ENCODE measurements at places on chromosomes 4 and X.

DNA sequence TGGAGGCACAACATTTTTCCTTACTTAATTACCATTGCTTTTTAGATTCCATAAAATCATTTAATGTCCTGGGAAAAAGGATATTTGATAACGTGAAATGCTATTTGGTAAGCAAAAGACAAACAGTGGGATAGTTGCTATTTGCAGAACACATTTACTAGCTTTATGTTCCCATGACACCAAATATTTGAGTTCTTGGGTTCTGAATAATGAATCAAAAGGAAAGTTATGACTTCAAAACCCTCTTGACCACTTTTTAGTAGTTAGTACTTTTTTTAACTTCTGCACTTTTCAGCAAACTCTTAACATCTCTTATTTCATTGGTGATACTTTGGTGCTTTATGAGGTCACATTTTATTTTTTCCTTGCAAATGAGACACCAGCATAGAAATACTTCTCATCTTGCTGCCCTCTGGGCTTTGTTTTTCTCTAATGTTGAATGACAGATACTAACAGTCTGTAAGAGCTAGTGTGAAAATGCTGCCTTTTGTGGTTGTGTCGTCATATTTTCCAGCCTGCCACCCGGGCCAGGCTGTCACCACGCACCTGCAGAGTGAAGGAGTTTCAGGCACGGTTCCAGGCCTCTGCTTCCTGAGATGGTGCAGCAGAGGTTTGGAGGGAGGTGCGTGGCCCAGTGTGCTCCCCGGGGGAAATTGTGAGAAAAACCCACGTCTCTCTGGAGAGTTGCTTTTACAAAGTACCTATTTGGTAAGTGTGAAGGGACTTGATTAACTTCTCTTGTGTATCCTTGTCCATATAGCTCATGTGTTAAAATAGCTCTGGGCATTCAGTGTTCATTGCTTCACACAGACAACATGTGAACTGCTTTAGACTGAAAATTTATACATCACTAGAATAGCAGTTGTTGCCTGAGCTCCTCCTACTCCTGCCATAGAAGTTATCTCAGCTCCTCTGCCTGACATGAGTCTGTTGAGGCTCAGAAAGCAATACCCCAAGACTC is 34.7 kb downstream of the MSL3 start:
- DNase-seq = peak; percentile 51

- DNase-seq = no peak
These were observed 194.7 kb downstream of the CPEB2 start for GRCh38 chr4:15197005-15197404.

DNA sequence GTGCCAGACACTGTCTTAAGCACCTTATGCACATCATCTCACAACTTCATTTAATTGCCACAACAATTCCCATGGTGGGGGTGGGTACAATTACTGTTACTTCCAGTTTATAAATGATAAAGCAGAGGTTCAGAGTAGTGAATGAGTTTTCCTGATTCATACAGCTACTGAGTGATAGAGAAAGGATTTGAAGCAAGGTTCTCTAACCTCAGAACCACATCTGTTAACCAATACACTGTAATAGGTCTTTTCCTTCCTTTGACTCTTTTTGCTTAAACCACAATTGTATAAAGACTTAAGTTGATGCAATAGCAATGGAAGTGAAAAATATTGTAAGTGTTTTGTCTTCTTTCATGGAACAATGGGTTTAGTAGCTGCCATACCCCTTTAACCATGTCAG is 43.5 kb upstream of the PAK3 start:
- no peak for DNase-seq

GRCh38 chr4:12697970-12698369 is 786.2 kb downstream of the RAB28 start:
- DNase-seq = no peak

DNA sequence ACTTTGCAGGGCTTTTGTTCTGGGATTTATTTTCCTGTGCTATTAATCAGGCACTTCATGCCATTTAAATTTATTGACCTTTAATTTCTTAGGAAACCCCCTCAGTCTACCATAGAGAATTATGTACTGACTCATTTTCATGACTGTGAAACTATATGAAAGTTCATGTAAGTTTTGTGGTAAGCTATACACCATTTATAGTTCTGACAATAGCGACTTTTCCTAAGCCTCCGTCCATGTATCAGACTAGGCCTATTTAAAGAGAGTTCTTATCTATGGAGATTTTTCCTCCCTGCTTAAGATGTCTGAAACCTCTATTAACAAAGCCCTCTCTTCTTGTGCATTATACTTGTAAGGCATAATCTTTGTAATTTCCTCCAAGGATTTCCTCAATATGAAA is 111.6 kb downstream of the AFF2 start:
- DNase-seq = no peak

- no peak for DNase-seq
These were observed 6.9 kb downstream of the FGF13 start for GRCh38 chrX:138704596-138704995.

- DNase-seq = no peak
These were observed 330.5 kb upstream of the AADAT start for GRCh38 chr4:170420255-170420693.

- DNase-seq = no peak
These were observed 216.8 kb downstream of the AFAP1 start for GRCh38 chr4:7722766-7723387.

DNA sequence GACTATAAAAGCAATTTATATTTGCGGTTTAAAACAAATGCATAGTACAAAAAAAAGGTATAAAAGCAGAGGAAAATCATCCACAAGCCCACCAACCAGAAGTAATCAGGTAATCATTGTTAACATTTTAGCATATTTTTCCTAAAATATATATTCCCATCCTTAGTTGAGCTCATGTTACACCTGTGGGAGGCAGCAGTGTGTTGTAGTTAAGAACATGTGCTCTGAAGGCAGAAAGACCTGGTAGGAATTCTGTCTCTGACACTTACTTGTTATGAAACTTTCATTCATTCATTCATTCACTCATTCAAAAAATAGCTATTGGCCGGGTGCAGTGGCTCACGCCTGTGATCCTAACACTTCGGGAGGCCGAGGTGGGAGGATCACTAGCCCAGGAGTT is 15.4 kb upstream of the CDKL5 start:
- no peak for DNase-seq

DNA sequence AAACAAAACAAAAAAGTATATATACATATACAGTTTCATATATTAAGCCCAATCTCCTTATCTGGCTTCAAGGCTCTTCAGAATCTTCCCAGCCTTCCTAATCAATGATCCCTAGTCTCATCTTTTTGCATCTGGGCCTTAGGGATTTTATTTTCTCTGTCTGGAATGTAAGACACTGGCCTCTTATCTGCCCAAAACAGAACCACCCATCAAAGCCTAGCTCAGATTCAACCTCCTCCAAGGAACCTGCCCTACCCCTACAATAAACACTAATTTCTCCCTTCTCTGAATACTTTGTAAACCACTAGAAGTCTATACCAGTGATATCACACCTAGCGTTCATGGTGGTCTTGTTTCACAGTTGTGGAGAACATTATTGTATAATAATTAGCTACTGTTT is 23.2 kb upstream of the GAB1 start:
- no peak for DNase-seq

GRCh38 chr4:6152869-6153705 is 47.3 kb downstream of the JAKMIP1 start:
- DNase-seq = no peak

DNA sequence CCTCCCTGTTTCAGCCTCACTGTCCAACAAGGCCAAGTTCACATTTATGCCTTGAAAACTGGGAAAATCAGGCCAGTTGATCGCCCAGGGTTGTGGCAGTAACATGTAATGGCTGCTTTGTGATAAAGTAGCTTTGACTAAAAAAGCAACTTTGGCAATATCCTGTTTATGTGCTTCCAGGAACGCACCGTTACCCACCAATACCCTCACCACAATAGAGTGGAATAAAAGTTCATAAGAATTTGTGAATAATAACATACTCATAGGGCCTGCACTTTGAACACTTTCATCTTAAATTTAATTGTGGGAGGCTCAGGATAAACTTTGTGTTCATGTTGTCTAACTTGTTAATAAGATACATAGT is 80.7 kb upstream of the MAML3 start:
- no peak for DNase-seq

DNA sequence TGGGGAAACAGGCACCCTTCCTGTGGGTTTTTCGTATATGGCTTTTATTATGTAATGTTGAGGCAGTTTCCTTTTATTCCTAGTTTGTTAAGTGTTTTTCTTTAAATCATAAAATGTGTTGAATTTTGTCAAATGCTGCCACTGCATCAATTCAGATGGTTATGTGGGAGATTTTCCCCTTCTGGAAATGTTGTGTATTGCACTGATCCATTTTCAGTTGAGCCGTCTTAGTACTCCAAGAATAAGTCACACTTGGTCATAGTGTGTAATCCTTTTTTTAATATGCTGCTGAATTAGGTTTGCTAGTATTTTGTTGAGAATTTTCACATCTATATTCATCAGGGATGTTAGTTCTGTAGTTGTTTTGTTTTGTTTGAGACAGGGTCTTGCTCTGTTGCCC is 9.5 kb upstream of the CTBP1 start:
- no peak for DNase-seq

DNA sequence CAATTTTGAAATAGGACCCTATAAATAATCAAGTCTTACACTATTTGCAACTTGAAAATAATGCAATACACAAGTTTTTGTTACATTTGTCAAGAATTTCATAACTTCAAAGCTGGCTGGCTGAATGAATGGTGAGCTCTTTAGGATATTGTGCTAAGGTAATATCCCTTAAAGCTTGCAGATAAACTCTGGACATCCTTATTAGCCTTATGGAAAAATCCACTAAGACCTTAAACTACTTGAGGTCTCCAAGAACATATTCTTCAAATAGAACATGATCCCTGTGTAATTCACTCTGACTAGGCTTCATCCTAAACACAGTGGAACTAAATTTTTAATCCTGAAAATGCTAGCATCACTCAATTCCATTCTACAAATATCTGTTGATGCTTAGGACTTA is 199.3 kb downstream of the PACRGL start:
- DNase-seq = no peak

DNA sequence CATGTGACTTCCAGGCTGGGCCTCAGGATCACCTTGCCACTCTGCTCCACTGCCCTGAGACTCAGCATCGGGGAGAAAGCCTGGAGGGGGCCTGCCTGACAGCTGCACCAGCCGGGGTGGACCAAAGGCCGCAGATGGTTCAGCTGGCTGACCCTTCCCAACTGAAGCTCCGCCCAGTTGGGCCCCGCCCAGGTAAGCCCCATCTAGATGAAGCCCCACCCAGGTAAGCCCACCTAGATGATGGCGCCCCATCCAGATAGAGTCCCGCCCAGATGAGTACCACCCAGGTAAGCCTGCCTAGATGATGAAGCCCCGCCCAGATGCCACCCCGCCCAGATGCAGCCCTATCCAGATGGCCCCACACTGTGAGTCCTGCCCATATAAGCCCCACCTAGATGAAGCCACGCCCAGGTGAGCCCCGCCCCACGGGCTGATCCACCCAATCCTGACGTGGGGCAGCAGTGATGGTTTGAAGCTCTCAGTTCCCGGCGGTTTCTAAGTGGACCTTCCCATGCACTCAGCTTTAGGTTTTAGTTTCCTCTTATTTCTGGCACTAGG is 10.0 kb downstream of the ZFYVE28 start:
- peak; percentile 38 for DNase-seq

DNA sequence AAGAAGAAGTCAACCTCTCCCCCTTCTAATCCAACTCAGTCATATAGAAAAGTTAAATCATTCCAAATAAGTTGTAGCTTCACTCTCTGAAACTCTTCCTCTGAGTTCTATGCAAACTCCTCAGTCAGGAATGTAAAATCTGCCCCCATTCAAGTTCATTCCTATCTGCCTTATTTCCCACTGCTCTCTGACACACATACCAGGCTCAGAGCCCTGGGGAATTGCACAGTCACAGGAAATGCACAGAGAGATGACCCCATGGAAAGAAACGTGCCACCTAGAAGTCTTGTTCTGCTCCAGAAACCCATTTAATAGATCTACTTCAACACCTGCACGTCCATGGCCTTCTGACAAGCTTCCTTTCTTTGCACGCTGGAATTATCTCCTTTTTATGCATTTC is 236.0 kb upstream of the VCX3A start:
- DNase-seq = no peak

DNA sequence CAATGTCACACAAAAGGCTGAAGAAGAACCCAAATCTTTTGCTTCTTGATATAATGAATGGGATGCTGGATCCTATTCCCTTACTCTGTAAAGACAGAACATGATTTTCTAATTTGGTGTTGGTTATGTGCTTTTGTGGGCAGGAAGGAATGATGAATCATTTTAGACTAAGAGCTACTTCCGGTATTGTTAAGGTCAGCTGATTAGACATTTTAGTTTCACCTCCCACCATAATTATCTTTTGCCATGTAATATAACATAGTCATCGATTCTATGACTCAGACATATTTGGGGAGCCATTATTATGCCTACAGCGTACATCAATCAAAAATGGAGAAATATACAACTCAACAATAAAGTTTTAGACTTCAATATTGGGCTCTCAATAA is 265.3 kb downstream of the ZNF674 start:
- DNase-seq = no peak

DNA sequence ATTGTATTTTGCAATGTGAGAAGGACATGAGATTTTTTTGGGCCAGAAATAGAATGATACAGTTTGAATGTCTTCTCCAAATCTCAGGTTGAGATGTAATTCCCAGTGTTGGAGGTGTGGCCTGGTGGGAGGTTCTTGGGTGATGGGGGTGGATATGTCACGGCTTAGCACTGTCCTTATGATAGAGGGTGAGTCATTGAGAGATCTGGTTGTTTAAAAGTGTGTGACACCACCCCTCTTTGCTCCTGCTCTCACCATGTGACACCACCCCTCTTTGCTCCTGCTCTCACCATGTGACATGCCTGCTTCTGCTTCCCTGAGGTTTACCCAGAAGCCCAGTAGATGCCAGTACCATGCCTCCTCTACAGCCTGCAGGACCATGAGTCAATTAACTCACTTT is 1226.9 kb downstream of the PCDH7 start:
- DNase-seq = no peak

- DNase-seq = no peak
These were observed 112.1 kb upstream of the NAP1L5 start for GRCh38 chr4:88809576-88810219.

DNA sequence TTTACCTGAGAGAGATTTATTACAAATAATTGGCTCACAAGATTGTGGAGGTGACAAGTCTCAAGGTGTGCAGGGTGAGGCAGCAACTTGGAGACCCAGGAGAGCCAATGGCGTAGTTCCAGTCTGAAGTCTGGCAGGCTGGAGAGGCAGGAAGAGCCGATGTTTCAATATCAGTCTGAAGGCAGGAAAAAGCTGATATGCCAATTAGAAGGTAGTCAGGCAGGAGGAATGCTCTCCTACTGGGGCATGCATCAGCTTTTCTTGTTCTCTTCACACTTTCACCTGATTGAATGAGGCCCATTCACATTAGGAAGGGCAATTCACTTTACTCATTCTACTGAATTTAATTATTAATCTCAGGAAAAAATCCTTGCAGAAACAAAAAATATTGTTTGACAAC is 1351.7 kb upstream of the ADGRL3 start:
- no peak for DNase-seq

- no peak for DNase-seq
These were observed 17.1 kb upstream of the MAP7D3 start for GRCh38 chrX:136268051-136269048.

All from activated T-cell treated with anti-CD3 and anti-CD28 coated beads for 48 hours (primary cell).